Stimulated activated CD8-positive, alpha-beta memory T cell treated with anti-CD3 and anti-CD28 coated beads, Interleukin-4, amount 100 ng/mL, for 4 hours (primary cell): ENCODE measurements at places on chromosomes 7 and 10.

- DNase-seq, result no peak
Observed at GRCh38 chr10:55410415-55410885, 609.4 kb upstream of the PCDH15 start.

- no peak for DNase-seq
Observed at GRCh38 chr7:3573151-3573550, 272.1 kb downstream of the SDK1 start.

- DNase-seq, result no peak
Observed at GRCh38 chr10:3769556-3769955, 15.5 kb downstream of the KLF6 start.

- DNase-seq, result no peak
Observed at GRCh38 chr10:25896421-25896820, 37.6 kb upstream of the MYO3A start.

- no peak for DNase-seq
Observed at GRCh38 chr7:82313269-82313668, 130.3 kb downstream of the CACNA2D1 start.

DNA sequence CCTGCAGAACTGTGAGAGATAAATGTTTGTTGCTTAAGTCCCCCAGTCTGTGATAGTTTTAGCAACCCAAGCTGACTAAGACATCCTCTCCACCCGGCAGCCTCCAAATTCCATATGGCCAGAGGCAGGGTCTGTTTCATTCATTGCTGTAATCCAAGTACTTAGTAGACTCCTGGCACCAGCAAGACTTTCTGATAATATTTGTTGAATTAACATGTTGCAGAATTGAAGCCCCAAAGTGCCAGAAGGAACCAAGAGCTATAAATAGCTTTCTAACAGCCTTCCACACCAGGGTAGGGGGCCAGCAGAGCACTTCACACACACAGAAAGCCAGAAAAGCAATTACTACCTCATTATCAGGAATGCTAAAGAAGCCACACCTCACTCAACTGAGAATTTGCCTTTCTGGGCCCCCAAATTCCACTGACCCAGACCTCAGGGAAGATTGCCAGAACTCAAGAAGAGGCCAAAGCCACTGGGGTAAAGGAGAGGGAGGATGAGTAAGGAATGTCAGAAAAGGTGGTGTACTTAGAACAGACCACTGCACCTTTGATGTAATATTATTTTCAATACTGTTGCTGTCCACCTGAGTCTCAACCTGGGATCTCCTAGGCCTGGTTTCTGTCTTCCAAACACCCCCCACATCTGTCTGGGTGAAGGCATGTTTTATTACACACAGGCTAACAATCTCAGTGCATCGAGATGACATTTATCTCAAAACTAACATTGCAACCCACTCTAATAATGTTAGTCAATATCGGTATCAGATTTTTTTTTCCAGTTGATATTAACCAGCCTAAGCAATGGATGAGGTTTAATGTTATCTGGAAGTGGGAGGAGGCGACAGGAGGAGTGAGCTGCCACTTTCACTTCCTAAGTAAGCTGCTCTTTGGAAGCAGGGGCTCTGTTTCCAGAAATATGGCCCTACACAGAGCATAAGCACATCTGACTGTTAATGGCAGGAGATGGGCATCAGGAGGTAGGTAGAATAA, 5.5 kb downstream of the NOD1 start:
- DNase-seq, result no peak

DNA sequence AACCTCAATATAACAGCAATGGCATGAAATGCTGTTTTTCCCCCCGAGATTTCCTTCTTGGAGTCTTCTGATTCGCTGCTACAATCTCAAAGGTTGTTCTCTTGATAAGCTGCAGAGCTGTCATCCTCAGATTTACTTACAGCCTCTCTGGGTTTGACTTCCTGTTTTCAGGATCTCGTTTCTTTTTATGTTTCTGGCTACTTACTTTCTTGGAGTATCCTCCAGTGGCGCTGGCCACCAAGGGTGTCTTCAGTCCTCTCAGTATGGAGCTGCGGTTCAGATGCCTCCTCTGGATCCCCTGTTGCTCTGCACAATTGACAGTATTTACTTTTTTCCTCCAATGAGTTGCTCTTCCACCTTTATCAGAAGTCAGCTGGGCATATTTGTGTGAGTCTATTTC, 152.0 kb upstream of the TMEM72 start:
- DNase-seq, result no peak

GRCh38 chr10:87546971-87547413, 42.3 kb downstream of the MINPP1 start:
- DNase-seq, result no peak

DNA sequence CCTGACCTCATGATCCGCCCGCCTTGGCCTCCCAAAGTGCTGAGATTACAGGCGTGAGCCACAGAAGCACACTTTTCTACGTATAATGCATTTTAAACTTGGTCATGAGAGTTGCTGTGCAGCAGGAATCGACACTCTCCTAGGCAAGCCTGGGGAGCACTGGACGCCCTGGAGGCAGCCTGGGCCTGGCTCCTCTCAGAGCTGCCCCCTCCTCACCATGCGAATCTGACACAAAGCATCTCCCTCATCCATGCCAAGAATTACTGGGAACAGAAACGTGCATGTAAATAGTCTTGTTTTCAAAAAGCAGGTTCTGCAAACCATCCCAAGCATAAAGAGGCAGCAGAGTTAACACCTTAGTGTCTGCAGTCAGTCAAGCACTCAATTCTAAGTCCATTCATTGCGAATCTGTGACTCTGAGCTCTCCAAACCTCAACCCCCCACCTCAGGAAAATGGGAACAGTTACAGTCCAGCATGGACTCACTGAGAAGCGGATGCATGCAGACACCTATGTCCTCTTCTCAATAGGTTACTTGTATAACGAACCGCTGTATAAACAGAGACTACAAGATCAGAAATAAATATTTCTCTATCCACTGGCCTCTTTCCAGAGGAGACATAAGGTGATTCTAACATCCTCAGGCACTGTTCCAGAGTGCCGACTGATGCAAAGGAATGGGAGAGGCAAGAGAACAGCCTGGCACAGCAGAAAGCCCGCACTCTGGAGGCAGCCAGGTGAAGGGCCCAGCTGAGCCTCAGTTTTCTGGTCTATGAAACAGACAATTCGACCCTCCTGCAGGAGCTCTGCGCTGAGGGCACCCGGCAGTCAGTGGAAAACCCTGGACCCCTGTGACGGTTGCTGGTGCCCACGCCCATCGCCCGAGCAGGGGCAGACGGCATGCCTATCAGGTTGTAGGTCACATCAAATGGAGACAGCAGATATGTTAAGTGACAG, 68.9 kb downstream of the MAD1L1 start:
- no peak for DNase-seq

GRCh38 chr10:3452173-3452626, 279.6 kb upstream of the PITRM1 start:
- no peak for DNase-seq

DNA sequence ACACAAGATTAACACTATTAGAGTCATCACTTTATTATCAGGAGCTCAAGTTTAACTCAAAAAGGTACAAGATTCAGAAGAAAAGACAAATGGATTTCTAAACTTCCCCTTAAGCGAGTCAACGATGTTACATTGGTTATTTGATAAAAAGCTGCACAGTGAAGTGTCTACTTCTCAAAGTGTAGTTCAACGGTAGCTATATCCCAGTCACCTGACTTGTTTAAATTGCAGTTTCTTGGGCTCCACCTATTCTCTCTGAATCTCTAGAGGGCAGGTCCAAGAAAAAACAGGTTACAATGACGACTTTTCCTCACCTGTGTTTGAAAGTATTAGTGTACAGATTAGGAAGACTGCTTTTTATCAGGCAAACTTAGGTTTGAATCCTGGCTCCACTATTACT, 16.6 kb downstream of the MINDY3 start:
- no peak for DNase-seq

GRCh38 chr7:7920481-7920880, 48.1 kb upstream of the GLCCI1 start:
- DNase-seq, result no peak

DNA sequence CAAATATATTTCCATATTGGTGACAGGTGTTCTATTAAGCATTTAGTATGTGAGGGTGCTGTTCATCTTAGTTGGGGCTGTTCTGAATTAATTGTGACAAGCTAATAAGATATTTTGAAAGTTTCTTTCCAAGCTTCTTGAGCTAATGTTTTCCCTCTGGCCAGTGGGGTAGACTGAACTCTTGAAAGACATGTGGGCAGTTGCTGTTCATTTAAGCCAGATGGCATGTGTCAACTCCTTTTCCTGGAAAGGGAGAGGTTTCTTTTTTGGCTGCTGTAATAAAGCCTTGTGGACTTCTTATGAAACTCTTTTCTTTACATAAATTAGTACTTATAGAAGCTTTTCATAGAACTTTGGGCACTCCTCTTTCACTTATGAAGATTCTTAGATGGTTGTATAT, 21.7 kb downstream of the RAB18 start:
- DNase-seq, result no peak

DNA sequence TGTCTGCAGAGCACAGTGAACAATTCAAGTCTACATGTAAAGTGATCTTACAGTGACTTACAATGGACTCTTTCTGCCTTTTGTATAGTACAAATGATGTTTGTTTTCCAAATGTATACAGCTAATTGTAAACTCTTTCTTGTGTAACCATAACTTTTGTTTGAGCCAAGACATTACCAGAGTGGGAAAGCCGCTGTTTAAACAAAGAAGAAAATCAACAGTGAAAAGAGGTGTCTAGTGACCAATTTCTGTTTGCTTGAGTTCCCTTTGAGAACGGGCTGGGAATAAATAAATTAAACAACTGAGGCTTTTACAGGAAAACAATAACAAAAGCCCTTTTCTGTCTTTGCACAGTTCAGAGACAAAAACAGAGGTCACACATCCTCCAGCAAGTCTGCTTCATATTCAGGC, 1163.4 kb downstream of the CNTNAP2 start:
- no peak for DNase-seq

DNA sequence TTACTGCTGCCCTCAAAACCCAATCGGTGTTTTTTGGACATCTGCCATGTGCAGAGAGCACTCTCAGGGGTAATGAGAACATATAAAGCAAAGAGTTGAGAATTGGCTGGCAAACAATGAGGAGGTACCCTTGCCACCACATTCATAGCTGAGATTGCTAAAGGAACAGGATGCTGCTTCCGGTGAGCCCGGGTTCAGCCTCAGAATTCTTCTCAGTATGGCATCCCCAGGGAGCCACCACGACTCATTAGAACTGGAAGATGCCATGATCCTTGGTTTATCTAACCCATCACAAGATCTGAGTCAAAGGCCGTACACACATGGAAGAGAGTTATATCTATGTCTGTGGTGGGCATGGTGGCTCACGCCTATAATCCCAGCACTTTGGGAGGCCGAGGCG, 174.4 kb downstream of the ARID5B start:
- DNase-seq, result no peak

DNA sequence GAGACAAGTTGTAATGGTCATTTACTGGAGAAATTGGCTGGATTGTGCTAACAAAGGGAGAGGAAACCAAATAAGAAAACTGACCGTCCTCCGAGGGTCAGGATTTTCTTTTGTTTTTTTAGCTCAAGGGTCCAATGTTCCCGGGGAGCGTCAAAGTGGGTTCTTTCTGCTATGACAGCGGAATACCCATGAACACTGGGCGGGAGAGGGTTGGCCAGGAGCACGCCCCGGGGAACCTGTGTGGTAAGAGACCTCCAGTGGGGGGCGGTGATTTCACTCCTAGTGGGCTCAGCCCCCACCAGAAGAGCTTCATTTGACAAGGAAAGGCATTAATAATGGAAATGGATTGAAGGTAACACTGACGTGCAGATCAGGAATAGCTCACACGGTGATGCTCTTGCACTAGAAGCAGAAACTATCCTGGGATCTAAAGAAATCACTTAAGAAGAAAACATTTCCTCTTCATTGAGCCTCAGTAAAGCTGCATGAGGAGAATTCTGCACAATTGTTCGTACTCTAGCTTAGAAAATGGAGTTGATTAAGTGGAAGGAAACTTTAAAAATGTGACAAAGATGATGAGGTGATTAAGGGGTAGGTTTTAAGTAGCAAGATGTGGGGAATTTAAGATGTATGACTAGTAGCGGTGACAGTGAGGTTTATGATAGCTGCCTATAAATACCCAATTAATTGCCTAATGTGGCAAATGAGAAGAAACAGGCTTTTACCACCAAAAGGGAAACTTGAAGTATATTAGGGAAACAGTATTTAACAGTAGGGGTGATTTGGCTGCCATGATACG, 627.2 kb downstream of the SUGCT start:
- no peak for DNase-seq

DNA sequence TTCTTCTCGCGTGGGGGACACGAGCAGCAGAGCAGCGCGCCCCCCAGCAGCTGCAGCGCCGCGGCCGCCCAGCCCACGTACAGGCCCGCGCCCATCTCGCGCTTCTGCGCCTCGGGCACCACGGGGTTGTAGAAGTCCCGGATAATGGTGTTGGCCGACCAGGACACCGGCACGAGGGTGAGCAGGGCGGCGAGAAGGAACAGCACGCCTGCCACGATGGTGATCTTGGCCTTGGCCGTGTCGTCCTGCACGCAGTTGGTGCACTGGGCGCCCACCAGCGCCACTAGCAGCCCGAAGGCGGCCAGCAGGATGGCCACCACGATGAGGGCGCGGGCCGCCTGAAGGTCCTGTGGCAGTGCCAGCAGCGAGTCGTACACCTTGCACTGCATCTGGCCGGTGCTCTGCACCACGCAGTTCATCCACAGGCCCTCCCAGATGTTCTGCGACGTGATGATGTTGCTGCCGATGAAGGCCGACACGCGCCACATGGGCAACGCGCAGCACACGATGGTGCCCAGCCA, 529 bp downstream of the CLDN3 start:
- DNase-seq, result no peak
